Kidney glomerular epithelial cell (primary cell): ENCODE measurements at places on chromosomes 3 and 15.

DNA sequence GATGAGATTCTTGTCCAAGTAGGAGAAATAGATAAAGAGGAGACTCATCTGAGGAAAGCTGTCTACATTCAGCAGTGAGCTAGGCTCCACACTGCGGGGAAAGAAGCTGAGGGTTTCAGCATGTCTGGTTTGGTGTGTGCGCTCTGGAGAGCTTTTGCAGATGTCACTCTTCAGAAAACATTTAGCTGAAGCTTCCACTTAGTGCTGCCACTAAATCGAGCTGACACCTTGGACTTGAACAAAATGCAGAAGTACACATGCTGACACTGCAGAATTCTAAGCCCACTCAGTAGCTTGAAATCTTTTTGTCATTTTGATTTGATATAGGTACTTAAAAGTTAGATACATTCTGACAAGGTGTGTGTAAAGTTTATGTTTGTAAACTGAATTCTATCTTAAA, 32.3 kb upstream of the CRTC3 start:
- DNase-seq = no peak

DNA sequence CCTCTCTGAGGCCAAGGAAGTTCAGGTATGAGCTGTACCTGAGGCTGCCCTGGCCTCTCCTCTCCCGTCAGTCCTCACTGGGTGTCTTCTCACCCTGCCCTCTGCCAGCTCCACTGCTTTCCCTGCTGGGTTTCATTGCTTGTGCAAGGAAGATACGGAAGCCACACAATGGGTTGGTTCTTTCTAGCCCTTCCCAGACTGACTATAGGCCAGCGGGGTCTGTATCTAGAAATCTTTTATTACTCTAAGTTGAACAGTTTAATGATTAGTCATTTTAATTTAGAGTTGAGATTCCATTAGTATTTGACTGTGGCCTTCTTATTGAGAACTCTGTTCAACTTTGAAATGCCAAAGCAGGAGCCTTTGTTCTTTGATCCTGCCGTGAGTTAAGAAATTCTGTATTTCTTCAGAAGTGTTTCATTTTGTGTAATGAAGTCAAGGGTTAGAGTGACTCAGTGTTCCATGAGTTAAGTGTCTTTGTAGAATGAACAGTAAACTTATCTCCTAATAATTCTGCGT, 16.2 kb downstream of the C3orf62 start:
- DNase-seq = no peak

- DNase-seq = no peak
These were observed 19.4 kb downstream of the ASTE1 start for GRCh38 chr3:131007256-131007655.

DNA sequence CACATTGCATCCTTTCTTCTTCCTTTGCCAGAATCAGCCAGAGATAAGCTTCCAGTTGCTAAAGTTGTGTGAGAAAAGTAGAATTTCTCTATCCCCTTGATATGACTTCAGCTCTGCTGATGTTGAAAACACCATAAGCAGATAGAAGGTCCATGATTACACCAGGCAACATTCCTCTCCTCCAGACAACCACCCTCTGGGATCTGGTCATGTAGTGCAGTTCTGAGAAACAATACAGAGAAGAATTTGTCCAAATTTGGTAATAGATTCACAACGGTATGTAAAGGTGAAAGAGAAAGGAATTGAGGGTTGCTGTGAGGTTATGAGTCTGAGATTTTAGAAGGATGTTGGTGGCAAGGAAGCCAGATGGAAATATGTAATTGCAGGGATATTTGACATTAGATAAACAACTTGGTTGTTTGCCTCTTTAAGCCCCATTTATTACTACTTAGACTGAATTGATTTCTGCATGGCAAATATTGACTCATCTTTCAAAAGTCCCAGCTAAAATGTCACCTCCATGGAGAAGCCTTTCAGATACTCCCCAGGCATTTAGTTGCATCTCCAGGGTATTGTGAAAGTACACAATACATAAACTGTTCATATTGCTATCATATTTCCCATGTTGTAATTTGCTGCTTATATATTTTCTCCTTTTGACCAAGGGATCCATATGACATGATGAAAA, 134.9 kb downstream of the GAP43 start:
- DNase-seq = no peak

DNA sequence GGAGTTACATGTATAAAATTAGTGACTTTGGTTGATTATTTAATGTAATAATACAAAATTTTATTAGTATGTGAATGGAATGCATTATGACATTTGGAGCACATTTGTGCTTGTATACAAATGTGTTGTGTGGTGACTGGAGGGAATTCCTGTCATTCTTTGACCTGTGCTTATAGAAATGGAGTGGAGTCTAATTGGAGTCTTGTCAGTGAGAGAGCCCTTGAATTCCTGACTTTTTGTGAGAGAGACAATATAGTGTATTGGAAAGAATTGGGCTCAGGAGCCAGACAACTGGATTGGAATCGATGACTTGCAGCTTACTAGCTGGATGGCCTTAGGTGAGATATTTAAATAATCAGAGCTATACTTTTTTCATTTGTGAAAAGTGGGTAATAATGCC, 9.4 kb downstream of the TCF12 start:
- no peak for DNase-seq

DNA sequence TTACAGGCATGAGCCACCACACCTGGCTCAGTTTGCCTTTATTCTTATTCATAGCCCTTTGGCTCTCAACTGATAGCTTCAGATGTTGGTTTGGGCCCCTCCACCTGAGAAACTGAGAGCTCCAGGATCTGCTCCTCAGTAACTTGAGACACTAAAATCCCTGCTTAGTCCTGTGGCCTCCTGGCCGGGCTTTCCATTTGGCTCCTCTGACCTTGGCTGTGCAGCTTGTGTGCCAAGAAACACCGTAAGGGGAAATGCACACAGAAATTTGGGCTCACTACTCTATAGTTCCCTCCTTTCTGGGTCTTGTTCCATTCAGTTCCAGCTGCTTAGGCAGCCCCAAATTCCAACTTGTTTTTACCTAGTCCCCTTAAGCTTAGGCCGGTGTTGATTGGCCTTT, 24.9 kb downstream of the NIPA2 start:
- no peak for DNase-seq

DNA sequence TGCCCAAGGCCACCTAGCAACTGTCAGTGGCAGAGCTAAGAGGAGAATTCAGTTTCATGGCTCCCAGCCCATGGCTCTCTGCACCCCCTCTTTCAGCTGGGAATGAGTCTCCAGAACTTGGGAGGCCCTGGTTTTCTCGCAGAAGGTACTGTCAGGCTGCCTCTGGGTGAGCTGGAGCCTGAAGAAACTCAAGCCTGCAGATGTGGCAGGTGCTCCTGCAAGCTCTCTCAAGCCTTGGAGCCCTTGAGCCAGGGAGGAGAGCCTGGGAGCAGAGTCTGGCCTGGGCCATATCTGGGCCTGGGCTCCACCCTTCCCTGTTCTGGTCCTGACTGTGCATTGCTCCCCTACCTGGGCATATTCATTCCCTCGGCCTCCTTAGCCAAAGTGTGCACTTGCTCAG, 74.4 kb upstream of the TLE3 start:
- no peak for DNase-seq

DNA sequence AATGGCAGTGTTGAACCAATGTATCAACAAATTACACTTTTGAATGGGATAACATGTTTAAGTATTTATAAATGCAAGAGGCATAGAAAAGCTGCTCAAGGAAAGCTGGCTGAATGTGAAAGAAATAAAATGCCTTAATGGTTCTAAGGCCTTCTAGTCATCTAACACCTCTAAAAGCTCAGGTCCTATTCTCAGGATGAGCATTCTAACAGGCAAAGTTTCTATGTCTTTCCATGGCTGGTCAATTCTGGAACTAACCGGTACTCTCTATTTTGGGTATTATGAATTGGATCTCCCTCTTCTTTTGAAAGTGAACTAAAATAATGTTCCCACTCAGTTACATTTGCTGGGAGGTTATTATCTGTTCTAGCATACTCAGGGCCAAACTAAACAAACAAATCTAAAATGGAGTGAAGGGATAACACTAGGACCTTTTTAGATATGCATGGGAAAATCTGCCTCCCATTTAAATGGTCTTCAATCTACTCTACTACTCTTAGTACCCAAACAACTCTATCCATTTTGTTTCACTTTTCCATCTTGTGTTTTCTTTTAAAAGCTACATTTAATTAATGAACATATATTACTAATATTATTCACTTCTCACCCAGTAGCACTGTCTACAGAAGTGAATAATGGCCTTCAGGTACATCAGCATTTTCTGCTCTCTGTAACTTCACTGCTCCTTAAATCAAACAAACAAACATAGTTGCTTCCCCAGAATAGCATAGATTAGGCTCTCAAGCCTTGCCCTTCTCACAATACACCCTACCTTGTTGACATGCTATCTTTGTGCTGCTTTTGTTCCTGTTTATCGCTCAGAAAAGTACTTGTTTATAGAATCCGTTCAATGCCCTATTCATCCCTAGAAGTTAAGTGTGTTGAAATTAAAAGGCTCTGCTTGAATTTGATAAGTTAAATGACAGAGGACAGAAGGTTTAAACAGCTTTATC, 46.4 kb downstream of the CBLB start:
- DNase-seq = no peak

- DNase-seq = no peak
These were observed 18.5 kb upstream of the LIPC start for GRCh38 chr15:58413253-58413652.

GRCh38 chr3:112097378-112097777, 11.2 kb downstream of the C3orf52 start:
- peak; percentile 99 for DNase-seq

DNA sequence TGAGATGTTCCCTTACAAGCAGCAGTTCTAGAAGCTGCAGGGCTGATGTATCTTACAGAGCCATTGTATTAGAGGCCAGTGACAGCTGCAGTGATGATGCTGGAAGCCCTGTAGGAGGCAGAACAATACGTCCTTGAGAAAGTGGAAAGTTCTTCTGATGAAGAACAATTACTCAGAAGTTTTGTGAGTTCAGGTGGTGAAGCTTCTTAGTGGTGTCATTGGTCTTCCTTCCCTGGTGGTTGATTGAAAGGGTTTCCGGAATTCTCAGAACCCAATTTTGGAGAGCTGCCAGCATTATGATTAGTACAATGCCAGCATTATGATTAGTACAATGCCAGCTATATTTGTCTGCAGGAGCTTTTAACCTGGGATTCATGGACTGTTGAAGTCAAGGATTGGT, 356.4 kb downstream of the MFSD1 start:
- no peak for DNase-seq

DNA sequence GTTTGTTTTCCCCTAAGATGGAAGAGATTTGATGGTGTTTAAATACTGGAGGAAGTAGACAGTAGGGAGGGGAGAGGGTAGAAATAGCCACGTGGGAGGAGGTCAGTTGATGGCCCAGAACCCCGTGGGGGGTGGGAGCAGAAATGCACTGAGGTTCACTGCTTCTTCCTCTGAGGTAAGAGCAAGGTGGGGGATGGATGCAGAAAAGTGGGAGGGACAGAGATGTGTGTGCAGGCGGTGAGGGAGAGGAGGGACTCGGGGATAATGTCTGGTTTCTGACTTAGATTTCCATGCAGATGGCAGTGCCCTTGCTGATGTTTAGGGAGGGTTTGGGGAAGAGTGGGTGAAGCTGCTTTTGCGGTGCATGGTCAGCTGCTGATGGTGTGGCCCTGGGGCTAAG, 102.9 kb downstream of the ARNT2 start:
- DNase-seq = no peak

- no peak for DNase-seq
These were observed 282.6 kb downstream of the VPS13C start for GRCh38 chr15:61777689-61778088.

GRCh38 chr3:47882338-47882737, 79.4 kb downstream of the DHX30 start:
- DNase-seq = no peak

DNA sequence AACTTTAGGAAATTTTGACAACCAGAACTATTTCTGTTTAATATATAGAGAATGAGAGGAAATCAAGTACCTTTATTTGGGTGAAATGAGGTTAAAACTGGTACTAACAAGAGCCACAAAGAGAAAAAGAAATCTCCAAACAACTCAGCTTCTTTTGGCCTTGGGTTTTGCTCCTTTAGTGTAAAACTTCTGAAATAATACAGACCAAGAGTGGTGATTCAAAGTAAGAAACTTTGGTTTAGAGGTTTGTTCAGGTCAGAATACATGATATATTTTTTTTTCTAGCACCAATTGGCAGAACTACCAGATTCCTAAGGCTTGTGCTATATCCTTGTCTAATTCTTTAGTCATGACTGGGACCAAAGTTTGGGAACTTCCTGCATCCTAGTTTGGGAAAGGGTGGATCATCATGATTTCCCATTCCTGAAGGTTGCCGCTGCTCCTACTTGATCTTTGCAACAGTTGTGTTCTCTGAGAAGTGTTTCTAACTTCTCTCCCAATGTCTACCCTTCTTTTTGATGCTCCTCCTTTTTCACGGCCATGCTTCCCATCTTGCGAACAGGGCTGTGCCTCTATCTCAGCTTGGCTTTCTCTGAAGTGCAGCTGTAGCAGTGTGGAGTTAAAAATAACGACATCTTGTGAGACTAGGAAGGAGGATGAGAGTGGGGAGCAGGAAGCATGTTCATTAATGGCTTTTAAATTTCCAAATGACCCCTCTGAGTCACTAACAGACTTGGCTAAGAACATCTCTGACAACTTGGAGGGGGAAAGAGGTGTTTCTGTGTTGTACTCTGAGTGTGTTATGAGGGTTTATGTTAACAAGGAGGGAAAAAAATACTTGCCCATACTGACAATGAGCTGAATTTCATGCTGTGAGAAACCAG, 87.7 kb downstream of the KCNAB1 start:
- DNase-seq = no peak

- peak; percentile 76 for DNase-seq
These were observed 16.1 kb downstream of the SH2D7 start for GRCh38 chr15:78108300-78109084.

- no peak for DNase-seq
These were observed 16.0 kb upstream of the ZNF710 start for GRCh38 chr15:89985111-89985510.

- DNase-seq = no peak
These were observed 237.4 kb downstream of the TLE3 start for GRCh38 chr15:69860321-69860720.
